Neuronal stem cell (in vitro differentiated cells): ENCODE measurements at places on chromosomes 5 and 9.

- no peak overlapping the region for H3K27ac ChIP-seq
- H3K36me3 ChIP-seq = no peaks in the 10 kb centered on the region
- H3K27me3 ChIP-seq = no peaks in the 10 kb centered on the region
- no peak overlapping the region for H3K4me3 ChIP-seq
- no peak for DNase-seq
- no peaks in the 10 kb centered on the region for H3K4me1 ChIP-seq
Observed at GRCh38 chr5:135228222-135228621, 170.8 kb downstream of the MACROH2A1 start.

- H3K4me3 ChIP-seq = no peak overlapping the region
- no peaks in the 10 kb centered on the region for H3K36me3 ChIP-seq
- H3K4me1 ChIP-seq = no peaks in the 10 kb centered on the region
- DNase-seq = no peak
- H3K27me3 ChIP-seq = peaks cover 9% of the 10 kb centered on the region
- H3K27ac ChIP-seq = no peak overlapping the region
Observed at GRCh38 chr5:149227168-149227826, 44.4 kb upstream of the AFAP1L1 start.

- H3K4me3 ChIP-seq = no peak overlapping the region
- no peak overlapping the region for H3K27ac ChIP-seq
- no peaks in the 10 kb centered on the region for H3K36me3 ChIP-seq
- H3K27me3 ChIP-seq = no peaks in the 10 kb centered on the region
- DNase-seq = no peak
Observed at GRCh38 chr9:18829873-18830272, 203.1 kb downstream of the SAXO1 start.

GRCh38 chr5:150398722-150399523 is 13.8 kb downstream of the CD74 start:
- H3K4me1 ChIP-seq = no peaks in the 10 kb centered on the region
- no peaks in the 10 kb centered on the region for H3K27me3 ChIP-seq
- H3K4me3 ChIP-seq = no peak overlapping the region
- peaks cover 70% of the 10 kb centered on the region for H3K36me3 ChIP-seq
- DNase-seq = no peak

GRCh38 chr9:127365461-127365860 is 31.5 kb upstream of the SLC2A8 start:
- no peak overlapping the region for H3K4me3 ChIP-seq
- no peaks in the 10 kb centered on the region for H3K27me3 ChIP-seq
- H3K36me3 ChIP-seq = no peaks in the 10 kb centered on the region
- peaks cover 1% of the 10 kb centered on the region for H3K4me1 ChIP-seq
- DNase-seq = no peak
- no peak overlapping the region for H3K27ac ChIP-seq

GRCh38 chr5:126970517-126971017 is 59.8 kb downstream of the MARCHF3 start:
- no peak overlapping the region for H3K4me3 ChIP-seq
- no peaks in the 10 kb centered on the region for H3K27me3 ChIP-seq
- H3K4me1 ChIP-seq = peaks cover 4% of the 10 kb centered on the region
- DNase-seq = no peak
- H3K36me3 ChIP-seq = no peaks in the 10 kb centered on the region

GRCh38 chr5:171697221-171698102 is 88.2 kb upstream of the SMIM23 start:
- no peaks in the 10 kb centered on the region for H3K27me3 ChIP-seq
- no peak overlapping the region for H3K27ac ChIP-seq
- H3K4me3 ChIP-seq = no peak overlapping the region
- no peaks in the 10 kb centered on the region for H3K4me1 ChIP-seq
